Thoracic aorta (tissue), 2 donors: ENCODE measurements at places on chromosomes 2 and 18. TPM values are rescaled to one million over a fixed set of nuclear protein-coding genes. Genes with fewer than 3 reads are reported as not detected.
A peak's percentile ranks its signal among the peaks of the same experiment; 100 is the strongest.

Gene ESPNL
- total RNA-seq: 0.35 TPM

Gene CCDC68
- 10.1 TPM for total RNA-seq

Gene OSR1
- 180 TPM for total RNA-seq

Gene VAMP5
- total RNA-seq: 27.1 TPM

Gene RGPD4
- not detected for total RNA-seq

Gene COBLL1
- 64.6 TPM for total RNA-seq

Gene OST4
- total RNA-seq: 147 TPM

Gene HOXD12
- total RNA-seq: not detected

Gene CYP20A1
- 36.5 TPM for total RNA-seq

Gene CPO
- not detected for total RNA-seq

Gene UPP2
- total RNA-seq: not detected

Gene CNDP1
- total RNA-seq: not detected

Gene LAMA1
- 0.56 TPM for total RNA-seq

Gene UGT1A3
- not detected for total RNA-seq

Gene CLEC4F
- total RNA-seq: 0.54 TPM

Gene CFC1
- total RNA-seq: not detected

Gene TMEM247
- total RNA-seq: not detected

DNA sequence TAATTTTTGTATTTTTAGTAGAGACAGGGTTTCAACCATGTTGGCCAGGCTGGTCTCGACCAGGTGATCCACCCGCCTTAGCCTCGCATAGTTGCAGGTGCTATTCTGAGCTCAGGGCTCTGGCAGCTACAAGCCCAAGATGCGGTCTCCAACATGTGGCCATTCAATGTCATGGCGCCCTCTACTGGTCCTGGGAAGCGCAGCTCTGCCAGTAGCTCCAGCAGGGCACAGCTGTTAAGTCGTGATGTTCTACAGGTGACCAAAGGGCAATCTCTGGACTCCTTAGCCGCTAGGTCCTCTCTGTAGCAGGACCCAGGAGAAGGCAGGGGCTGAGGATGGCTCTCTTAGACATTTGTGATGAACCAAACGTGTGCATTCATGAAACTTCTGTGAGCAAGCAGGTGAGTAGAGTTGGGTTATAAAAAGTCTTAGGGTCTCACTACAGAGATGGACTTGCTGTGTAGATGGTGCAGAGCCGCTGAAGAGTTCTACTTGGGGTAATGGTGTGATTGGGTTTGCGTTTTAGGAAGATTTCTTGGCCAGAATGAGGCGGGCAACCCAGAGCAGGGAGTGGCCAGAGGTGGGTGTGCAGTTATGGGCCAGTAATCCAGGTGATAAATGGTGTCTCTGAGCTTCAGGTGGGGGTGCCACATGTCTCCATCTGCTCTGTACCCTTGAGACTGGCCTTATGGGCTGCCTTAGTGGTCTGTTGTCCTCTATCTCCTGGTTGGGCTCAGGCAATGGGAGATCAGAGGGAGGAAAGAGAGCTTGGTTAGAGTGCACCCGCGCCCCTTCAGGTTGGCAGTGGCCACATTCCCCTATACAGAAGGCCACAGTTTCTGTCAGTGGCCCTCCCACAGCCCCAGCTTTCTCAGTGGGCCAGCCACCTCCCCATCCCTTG is 31.0 kb downstream of the IL37 start:
- no peak overlapping the region for H3K27ac ChIP-seq
- no peaks in the 10 kb centered on the region for H3K36me3 ChIP-seq
- no peaks in the 10 kb centered on the region for H3K27me3 ChIP-seq
- no peak for DNase-seq
- H3K4me3 ChIP-seq: no peak overlapping the region

GRCh38 chr2:64840426-64840881 is 148.7 kb upstream of the SLC1A4 start:
- no peaks in the 10 kb centered on the region for H3K4me1 ChIP-seq
- no peak overlapping the region for H3K27ac ChIP-seq
- H3K27me3 ChIP-seq: no peaks in the 10 kb centered on the region
- H3K36me3 ChIP-seq: no peaks in the 10 kb centered on the region
- DNase-seq: no peak

DNA sequence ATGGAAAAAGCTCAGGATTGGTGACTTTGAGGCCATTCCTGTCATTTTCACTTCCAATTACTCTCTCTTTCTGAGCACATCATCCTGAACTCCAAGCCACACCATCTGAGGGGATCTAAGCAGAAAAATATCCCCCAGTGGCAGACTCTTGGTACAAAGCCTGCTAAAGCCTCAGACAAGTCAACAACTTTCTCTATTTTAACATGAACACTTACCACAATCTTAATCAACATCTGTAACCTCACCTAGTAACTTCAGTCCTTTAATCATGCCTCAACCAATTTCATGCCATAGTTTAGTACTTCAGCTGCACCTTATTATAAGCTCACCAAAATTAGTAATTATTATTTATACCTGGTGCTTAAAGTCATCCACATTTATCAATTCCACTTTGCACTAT is 128.9 kb downstream of the DTNB start:
- DNase-seq: no peak
- H3K27ac ChIP-seq: no peak overlapping the region
- no peak overlapping the region for H3K4me3 ChIP-seq
- H3K4me1 ChIP-seq: no peaks in the 10 kb centered on the region
- H3K27me3 ChIP-seq: no peaks in the 10 kb centered on the region

- H3K36me3 ChIP-seq: no peaks in the 10 kb centered on the region
- no peak overlapping the region for H3K27ac ChIP-seq
- no peaks in the 10 kb centered on the region for H3K27me3 ChIP-seq
- DNase-seq: no peak
- H3K4me3 ChIP-seq: no peak overlapping the region
Observed at GRCh38 chr18:26686532-26686931, 138.2 kb upstream of the KCTD1 start.

DNA sequence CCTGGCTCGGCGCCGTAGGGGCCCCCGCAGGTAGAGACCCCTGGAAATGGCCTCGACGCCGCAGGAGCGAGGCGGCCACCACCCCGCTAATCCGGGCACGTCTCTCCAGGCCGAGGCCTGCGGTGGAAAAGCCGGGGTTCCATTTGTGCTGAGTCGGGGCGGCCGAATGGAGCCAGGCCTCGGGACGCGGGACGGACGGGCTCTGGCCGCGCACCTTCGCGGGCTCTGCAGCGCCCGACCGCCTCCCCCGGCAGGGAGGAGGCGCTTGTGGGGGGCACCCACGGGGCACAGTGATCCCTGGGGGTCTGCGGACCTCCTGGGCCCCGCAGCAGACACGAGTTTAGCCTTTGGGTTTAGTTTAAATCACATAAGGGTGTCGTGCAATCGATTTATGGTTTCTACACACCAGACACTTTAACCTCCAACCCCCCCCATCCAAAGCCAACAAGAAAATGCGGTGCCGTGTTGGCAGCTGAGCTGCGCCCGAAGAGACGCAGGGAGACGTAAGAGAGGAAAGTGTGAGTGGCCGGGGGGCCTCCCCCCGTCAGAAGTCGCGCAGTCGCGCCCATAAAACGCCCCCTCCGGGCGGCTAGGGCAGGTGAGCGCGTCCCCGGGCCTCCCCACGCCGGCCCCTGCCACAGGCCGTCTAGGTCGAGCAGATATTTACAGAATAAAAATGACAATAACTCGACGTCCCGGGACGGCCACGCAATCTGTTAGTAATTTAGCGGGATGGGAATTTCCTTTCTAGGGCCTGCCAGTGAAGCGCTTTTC is 1.0 kb upstream of the NFATC1 start:
- H3K4me3 ChIP-seq: peak overlapping the region; percentile 75
- peaks cover 18% of the 10 kb centered on the region for H3K4me1 ChIP-seq
- H3K27me3 ChIP-seq: no peaks in the 10 kb centered on the region
- no peak for DNase-seq
- H3K36me3 ChIP-seq: no peaks in the 10 kb centered on the region

- H3K27me3 ChIP-seq: no peaks in the 10 kb centered on the region
- no peak overlapping the region for H3K4me3 ChIP-seq
- DNase-seq: no peak
- no peak overlapping the region for H3K27ac ChIP-seq
- H3K36me3 ChIP-seq: no peaks in the 10 kb centered on the region
- no peaks in the 10 kb centered on the region for H3K4me1 ChIP-seq
Observed at GRCh38 chr2:232438951-232439757, 16.8 kb upstream of the ALPI start.

DNA sequence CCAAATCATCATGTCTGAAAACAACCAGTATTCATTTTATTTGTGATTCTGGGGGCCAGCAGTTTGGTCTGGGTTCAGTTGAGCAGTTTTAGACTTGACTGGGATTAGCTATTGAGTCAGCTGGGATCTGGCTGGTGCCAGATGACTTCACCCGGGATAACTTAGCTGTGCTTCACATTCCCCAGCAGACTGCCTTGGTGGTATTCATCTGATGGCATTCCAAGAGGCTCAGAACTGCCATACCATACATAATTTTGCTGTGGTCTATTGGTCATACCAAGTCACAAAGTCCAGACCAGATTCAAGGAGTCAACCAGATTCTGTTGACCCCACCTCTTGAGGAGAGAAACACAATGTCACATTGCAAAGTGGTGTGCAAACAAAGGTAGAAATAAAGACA is 7.8 kb upstream of the FSHR start:
- H3K4me3 ChIP-seq: no peak overlapping the region
- DNase-seq: no peak
- no peak overlapping the region for H3K27ac ChIP-seq

- peaks cover 33% of the 10 kb centered on the region for H3K4me1 ChIP-seq
- no peaks in the 10 kb centered on the region for H3K36me3 ChIP-seq
- H3K27ac ChIP-seq: peak overlapping the region; percentile 91
- peak overlapping the region; percentile 34 for H3K4me3 ChIP-seq
- DNase-seq: no peak
Observed at GRCh38 chr2:109185338-109185737, 56.3 kb downstream of the SH3RF3 start.

DNA sequence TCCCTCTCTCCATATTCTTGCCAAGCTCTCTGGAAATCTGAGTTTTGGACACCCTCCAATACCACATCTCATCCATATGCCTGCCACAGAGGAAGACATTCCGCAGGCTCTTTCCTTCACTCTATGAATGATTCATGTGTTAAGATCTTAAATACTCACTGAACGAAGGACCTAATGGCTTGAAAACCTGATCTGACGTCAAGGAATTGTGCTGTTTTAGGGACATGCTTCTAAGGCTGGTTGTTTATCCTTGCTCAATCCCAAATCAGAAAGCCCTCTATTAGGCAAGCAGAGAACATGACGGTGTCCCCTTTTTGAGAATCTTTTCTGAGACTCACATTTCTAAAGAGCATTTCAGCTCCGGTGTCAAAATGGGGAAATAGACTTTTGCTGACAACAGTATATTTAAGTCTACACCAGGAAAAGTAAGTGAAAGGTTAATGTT is 83.7 kb upstream of the GALNT5 start:
- H3K36me3 ChIP-seq: no peaks in the 10 kb centered on the region
- H3K27ac ChIP-seq: no peak overlapping the region
- peaks cover 7% of the 10 kb centered on the region for H3K4me1 ChIP-seq
- H3K27me3 ChIP-seq: no peaks in the 10 kb centered on the region
- no peak for DNase-seq
- H3K4me3 ChIP-seq: peak overlapping the region; percentile 21

DNA sequence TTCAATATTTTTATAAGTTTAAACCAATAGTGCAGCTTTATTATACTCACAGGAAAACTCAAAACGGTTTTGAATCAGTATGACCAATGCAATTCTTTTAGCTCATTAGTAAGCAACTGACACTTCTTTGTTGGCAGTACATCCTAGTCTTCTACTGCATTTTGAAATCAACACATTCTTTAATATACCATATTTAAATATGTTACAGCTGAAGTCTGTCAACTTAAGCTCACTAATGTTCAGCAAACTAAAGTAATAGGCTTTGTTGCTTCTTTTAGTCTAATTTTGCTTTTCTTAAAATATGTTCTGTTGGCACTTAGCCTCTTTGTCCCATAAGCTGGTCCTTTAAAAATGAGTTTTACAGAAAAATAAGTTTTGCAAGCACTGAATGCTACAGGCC is 55.4 kb upstream of the CCBE1 start:
- no peaks in the 10 kb centered on the region for H3K36me3 ChIP-seq
- no peak overlapping the region for H3K4me3 ChIP-seq
- H3K27ac ChIP-seq: no peak overlapping the region
- DNase-seq: no peak

GRCh38 chr2:128545829-128546228 is 227.2 kb upstream of the HS6ST1 start:
- no peak overlapping the region for H3K4me3 ChIP-seq
- H3K27me3 ChIP-seq: no peaks in the 10 kb centered on the region
- no peaks in the 10 kb centered on the region for H3K36me3 ChIP-seq
- no peak for DNase-seq
- H3K27ac ChIP-seq: no peak overlapping the region

DNA sequence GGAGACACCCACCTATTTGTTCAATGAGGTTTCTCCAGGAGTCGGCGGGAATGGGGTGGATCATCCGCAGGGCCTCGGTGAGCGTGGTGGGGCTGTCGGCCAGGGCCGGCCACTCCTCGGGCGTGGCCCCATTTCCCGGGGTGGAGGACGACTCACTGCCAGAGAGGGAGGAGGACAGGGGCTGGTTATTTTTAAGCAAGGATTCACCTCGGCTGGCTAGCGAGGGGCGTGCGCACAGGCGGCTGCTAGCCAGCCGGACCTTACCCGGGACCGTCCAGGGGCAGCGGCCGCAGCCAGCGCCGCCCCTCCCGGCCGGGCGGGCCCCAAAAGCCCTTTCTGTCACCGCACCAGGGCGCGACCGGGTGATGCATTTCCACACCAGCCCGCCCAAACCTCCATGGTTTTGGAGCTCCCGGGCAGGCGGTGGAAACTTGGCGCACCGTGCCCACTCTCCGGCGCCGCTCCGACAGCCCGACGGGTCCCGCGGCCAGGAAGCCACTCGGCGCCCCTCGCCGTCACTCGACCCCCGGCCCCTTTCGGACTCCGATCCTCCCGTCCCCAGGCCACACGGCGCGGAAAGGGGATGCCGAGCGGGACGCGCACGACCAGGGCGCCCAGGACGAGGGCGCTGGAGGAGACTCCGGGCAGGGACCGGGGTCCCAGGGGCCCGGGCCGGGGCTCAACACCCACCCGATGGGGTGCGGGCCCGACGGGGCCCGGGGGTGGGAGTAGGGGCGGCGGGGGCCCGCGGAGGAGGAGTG is 57.1 kb downstream of the SNORC start:
- no peak overlapping the region for H3K27ac ChIP-seq
- peaks cover 12% of the 10 kb centered on the region for H3K4me1 ChIP-seq
- H3K27me3 ChIP-seq: no peaks in the 10 kb centered on the region
- no peak for DNase-seq
